CMK (cell line): ENCODE measurements at places on chromosomes 1 and 21.

GRCh38 chr1:199150756-199151155 is 511.9 kb downstream of the PTPRC start:
- DNase-seq: no peak

GRCh38 chr1:239912471-239912870 is 179.2 kb upstream of the FMN2 start:
- no peak for DNase-seq

- no peak for DNase-seq
Measured at GRCh38 chr1:207919523-207920170, 8.7 kb upstream of the CD34 start.

- DNase-seq: no peak
Measured at GRCh38 chr1:224383218-224383617, 26.5 kb downstream of the CNIH4 start.
